ENCODE measurements at places on chromosomes 2 and 18. TPM values are rescaled to one million over a fixed set of nuclear protein-coding genes. Genes with fewer than 3 reads are reported as not detected.

The MRPL19 gene
- 76.6 TPM for total RNA-seq

The TIGD1 gene
- total RNA-seq = 20.6 TPM

The ASNSD1 gene
- total RNA-seq = 43.8 TPM

The SLC19A3 gene
- total RNA-seq = not detected

The PRKAG3 gene
- not detected for total RNA-seq

The NAT8 gene
- not detected for total RNA-seq

The TCF7L1 gene
- not detected for total RNA-seq

The PTPN2 gene
- total RNA-seq = 72.2 TPM

The LIMS3 gene
- 0.26 TPM for total RNA-seq

The DAPL1 gene
- not detected for total RNA-seq

The DNER gene
- total RNA-seq = not detected

The DSG1 gene
- 16.2 TPM for total RNA-seq

The CFAP65 gene
- 0.11 TPM for total RNA-seq

The NCKAP5 gene
- total RNA-seq = not detected

The DNAJC27 gene
- 6.7 TPM for total RNA-seq

The STARD6 gene
- not detected for total RNA-seq

The GATA6 gene
- not detected for total RNA-seq

The FAM110C gene
- not detected for total RNA-seq

The GAREM1 gene
- total RNA-seq = 0.11 TPM

The STK25 gene
- total RNA-seq = 79.5 TPM

The ATAD2B gene
- total RNA-seq = 34.5 TPM

The DNAJC5G gene
- total RNA-seq = not detected

The DOK6 gene
- not detected for total RNA-seq

The PFN4 gene
- 2.1 TPM for total RNA-seq

The FOXD4L1 gene
- total RNA-seq = 0.72 TPM

The DCDC2C gene
- not detected for total RNA-seq

The INPP1 gene
- total RNA-seq = 2.8 TPM

The ACVR1C gene
- total RNA-seq = not detected

The TMEM37 gene
- total RNA-seq = not detected

Data from Karpas-422 (cell line).